ENCODE measurements at places on chromosomes 2 and 18.

DNA sequence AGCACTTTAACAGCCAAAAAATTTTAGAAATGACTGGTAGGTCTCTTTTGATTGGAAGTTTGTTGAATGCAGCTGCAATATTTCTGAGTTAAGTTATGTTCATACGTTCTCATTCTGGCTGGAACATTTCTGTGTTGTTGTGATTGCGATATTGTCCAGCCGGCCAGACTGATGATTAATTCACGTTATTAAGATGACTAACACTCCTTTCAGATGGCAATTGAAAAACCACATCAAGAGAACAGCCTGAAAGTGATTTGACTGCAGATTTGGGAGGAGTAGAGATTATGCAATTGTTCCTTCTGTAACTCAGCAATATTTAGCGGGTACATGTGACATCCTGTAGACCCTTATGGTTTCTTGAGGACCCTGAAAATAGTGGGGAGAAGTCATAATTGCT is 133.7 kb downstream of the FBXO15 start:
- DNase-seq, result no peak

- DNase-seq, result no peak
These were observed 310.7 kb downstream of the TNS1 start for GRCh38 chr2:217691920-217692666.

- no peak for DNase-seq
These were observed 154.7 kb downstream of the DYSF start for GRCh38 chr2:71608034-71608433.

- DNase-seq, result peak; percentile 27
These were observed 232.8 kb downstream of the DYM start for GRCh38 chr18:49227441-49228165.

DNA sequence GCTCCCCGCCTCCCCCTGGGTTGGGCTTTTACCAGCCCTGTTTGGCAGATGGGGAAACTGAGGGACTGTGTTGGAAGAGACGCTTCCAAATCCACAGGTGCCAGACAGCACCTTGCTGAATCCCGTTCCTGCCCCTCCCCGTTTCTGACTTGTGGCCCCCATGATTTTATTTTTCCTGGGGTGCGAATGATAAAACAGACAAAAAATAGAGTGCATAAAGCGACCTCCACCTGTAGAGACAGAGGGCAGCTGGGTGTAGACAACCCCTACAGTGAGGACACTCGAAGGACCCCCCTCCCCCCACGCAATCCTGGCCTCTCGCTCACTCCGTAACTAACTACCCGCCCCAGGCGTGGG is 2.2 kb upstream of the CTDSP1 start:
- DNase-seq, result no peak

- DNase-seq, result peak; percentile 57
These were observed 1.2 kb downstream of the MEX3C start for GRCh38 chr18:51196118-51196810.

DNA sequence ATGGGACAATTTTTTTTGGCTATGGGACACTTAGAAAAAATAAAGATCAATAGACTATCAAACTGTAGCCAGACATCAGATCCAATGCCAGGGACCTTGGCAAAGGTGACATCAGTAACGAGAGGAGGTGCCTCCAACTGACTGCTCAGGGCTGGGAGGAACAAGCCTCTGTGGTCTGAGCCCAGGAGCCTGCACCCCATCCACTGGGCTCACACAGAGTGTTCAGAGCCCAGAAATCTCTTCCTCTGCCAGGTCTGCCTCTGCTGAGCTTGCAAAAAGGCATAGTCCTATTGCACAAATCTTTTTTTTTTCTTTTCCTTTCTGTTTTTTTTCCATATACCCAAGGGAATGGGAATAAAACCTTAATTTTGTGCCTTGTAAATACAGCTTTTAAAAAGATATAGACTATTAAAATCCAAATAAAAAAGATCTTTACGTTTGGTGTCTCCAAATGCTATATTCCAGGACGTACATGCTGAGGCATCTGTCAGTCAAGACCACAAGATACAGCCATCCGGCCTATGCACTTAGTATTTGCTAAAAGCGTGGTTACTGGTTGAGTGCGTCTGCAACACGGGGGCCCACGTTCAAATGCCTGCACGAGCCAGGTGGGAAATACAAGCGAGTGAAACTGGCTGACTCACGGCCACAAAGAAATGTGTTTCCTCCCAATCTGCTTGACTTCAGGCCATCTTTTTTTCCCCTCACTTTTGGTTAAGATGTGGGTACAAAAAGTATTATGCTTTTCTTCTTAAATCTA is 7.8 kb upstream of the ARHGAP25 start:
- DNase-seq, result peak; percentile 76
